Large intestine (tissue), 12 donors: ENCODE measurements at places on chromosomes 4 and X. TPM values are rescaled to one million over a fixed set of nuclear protein-coding genes. Genes with fewer than 3 reads are reported as not detected.

DNA sequence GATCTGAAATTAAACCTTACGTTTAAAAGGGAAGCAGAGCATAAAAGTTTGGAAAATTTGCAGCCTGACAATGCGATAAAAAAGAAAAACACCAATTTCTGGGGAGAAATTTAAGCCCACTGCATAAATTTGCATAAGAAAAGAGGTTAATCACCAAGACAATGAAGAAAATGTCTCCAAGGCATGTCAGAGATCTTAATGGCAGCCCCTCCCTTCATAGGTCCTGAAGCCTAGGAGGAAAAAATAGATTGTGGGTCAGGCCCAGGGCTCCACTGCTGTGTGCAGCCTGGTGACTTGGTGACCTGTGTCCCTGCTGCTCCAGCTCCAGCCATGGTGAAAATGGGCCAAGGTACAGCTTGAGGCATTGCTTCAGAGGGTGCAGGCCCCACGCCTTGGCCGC lies 264.0 kb upstream of the CT83 start:
- no peak for DNase-seq

GRCh38 chrX:68829582-68830418 lies 979 bp downstream of the EFNB1 start:
- DNase-seq, result peak; percentile 53

- DNase-seq, result no peak
These were observed 116.3 kb downstream of the HS3ST1 start for GRCh38 chr4:11312389-11312788.

GRCh38 chr4:124851741-124852140 lies 139.2 kb upstream of the ANKRD50 start:
- no peak for DNase-seq

- no peak for DNase-seq
These were observed 349.9 kb downstream of the PDHA2 start for GRCh38 chr4:96189761-96190160.

DNA sequence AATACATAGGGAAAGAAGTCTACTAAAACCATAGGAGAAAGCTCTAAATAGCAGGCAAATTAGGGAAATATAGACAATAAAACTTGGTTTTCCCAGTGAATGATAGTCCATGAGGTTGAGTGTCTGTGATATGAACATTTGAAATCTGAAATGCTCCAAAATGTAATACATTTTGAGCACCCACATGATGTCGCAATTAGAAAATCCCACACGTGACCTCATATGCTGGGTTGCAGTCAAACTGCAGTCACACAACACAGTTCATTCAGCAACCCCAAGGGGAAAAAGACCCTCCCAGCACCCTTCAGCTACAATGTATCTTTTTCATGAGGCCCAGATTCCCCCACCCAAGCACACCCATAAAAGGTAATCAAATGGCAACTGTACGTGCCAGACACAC lies 155.6 kb downstream of the BTC start:
- no peak for DNase-seq

- no peak for DNase-seq
These were observed 188.6 kb downstream of the NSUN7 start for GRCh38 chr4:40938337-40938736.

- no peak for DNase-seq
These were observed 41.7 kb downstream of the SMIM14 start for GRCh38 chr4:39596971-39597370.

- no peak for DNase-seq
These were observed 437.6 kb upstream of the CTSO start for GRCh38 chr4:156391325-156391653.

GRCh38 chr4:95289028-95289634 lies 259.6 kb downstream of the UNC5C start:
- no peak for DNase-seq

GRCh38 chr4:63017300-63017699 lies 1392.0 kb downstream of the TECRL start:
- no peak for DNase-seq

GRCh38 chr4:2413821-2414610 lies 4.4 kb downstream of the ZFYVE28 start:
- DNase-seq, result peak; percentile 83

- peak; percentile 16 for DNase-seq
These were observed 79.6 kb downstream of the CCKAR start for GRCh38 chr4:26410385-26411293.

Gene UGT8
- polyA plus RNA-seq, result 76.6 TPM

Gene KIF4A
- polyA plus RNA-seq, result 7.7 TPM

Gene FSTL5
- 7.0 TPM for polyA plus RNA-seq

Gene ACE2
- 428 TPM for polyA plus RNA-seq

Gene DGAT2L6
- polyA plus RNA-seq, result not detected

Gene MAGEC2
- not detected for polyA plus RNA-seq
